ENCODE measurements at places on chromosomes 4 and X.

GRCh38 chr4:151197247-151197646, 79.7 kb upstream of the PRSS48 start:
- no peak for DNase-seq

DNA sequence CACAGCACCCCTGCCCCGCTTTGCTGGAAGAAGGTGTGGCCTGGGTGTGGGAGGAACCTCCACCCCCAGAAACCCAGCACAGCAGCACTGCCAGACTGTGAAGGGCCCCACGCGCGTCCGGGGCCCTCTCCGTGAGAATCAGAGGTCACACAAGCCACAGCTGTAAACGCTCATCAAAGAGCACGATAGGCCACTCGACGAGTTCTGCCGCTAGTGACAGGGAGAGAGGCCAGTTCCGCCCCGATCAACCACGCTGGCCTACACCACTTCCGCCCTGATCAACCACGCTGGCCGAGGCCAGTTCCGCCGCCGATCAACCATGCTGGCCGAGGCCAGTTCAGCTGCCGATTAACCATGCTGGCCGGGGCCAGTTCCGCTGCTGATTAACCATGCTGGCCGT, 25.9 kb upstream of the ADRA2C start:
- DNase-seq, result no peak

- DNase-seq, result no peak
These were observed 304.4 kb upstream of the SLIT2 start for GRCh38 chr4:19947349-19947748.

DNA sequence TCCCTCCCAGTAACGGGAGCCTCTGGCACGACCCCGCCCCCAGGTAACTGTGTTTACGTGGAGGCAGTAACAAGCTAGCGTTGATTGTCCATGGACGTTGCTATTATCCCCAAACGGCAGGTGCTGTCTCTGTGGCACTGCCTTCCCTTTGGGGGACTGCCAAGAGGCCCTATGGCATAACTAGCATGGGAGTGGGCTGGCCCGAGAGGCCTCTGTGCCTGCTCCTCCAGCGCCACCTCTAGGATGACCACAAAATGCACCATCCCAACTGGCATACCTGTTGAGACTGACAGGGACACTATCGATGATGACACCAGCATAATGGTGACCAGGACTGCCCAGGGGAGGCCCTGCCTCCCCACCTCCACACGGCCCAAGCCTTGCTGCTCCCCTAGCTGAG, 1.5 kb downstream of the SRPK3 start:
- no peak for DNase-seq

DNA sequence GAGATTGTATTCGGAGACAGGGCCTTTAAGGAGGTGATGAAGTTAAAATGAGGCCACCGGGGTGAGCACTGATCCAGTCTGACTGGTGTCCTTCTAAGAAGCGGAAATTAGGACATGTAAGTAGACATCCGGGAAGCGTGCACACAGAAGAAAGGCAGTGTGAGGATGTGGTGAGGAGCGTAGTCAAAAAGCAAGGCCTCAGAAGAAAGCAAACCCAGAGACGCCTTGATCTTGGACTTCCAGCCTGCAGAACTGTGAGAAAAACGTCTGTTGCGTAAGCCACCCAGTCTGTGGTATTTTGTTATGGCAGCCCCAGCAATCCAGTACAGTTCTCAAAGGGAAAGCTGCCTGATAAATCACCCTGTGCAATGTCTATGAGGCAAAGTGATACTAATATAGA, 153.5 kb downstream of the KCNIP4 start:
- no peak for DNase-seq

DNA sequence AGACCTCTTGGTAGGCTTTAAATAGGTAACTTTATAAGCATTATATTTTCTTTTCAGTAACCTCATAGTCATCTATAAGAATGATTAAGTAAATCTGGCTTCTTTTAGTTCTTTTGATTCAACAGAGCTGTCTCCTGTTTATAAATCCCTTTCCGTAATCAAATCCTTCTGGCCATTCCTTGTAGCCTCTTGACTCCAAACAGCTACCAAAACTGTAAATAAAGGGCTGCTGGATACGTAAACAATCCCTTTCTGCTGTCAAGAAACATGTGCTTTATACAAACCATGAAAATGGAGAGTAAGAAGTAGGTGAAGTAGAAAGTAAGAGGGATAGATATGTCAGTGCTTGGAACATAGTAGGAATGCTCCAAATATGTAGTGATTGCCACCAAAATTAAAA, 183.2 kb upstream of the CASK start:
- DNase-seq, result no peak

- DNase-seq, result no peak
These were observed 110.4 kb downstream of the SCD5 start for GRCh38 chr4:82688091-82688795.

Data from activated effector memory CD4-positive, alpha-beta T cell treated with anti-CD3 and anti-CD28 coated beads, Interleukin-2, amount 50 U/mL, for 16 hours (primary cell).